ENCODE measurements at places on chromosomes 12 and 14.

- no peak for DNase-seq
These were observed 6.1 kb downstream of the KRT4 start for GRCh38 chr12:52807544-52808470.

DNA sequence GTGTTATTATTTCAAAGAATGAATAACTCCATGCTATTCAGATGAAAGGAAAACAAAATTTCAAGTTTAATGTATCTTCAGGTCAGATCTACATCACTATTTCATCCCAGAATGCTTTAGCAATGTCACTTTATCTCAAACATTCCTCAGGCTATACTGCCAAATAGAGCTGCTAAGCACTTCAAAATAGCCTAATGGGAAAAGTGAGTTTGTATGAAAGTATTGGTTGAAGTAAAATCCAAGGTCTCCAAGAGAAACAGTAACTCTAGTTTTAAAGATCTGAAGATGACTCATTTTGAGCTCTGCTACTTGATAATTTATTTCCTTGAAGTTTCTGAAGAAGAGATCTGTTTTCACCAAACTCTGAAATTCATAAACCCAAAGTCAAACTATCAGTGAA is 466.2 kb upstream of the FOXG1 start:
- DNase-seq, result no peak

- DNase-seq, result no peak
These were observed 227.2 kb downstream of the MED13L start for GRCh38 chr12:116050275-116050674.

GRCh38 chr12:15522574-15523187 is 200.4 kb downstream of the PTPRO start:
- peak; percentile 1 for DNase-seq

GRCh38 chr14:92252323-92252722 is 70.6 kb upstream of the SLC24A4 start:
- DNase-seq, result no peak

DNA sequence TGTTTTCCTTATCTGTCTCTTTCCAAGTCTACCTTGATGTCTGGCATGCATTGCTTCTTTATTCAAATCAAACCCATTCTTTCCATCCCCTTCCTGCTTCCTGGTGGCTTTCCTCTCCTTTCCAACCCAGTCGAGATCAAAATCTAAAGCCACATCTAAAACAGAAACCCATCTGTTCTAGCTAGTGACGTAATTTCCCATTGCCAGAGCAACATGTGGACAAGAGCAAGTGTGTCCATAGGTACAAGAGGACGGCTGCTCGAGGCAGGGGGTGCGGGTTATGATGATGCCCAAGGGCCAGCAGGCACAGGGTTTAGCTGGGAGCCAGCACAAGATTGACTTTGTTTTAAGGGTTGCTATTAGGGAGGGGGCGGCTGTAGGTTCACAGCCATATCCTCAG is 7.0 kb downstream of the KRT80 start:
- DNase-seq, result no peak

GRCh38 chr12:42859612-42860011 is 270.1 kb upstream of the PRICKLE1 start:
- DNase-seq, result no peak

DNA sequence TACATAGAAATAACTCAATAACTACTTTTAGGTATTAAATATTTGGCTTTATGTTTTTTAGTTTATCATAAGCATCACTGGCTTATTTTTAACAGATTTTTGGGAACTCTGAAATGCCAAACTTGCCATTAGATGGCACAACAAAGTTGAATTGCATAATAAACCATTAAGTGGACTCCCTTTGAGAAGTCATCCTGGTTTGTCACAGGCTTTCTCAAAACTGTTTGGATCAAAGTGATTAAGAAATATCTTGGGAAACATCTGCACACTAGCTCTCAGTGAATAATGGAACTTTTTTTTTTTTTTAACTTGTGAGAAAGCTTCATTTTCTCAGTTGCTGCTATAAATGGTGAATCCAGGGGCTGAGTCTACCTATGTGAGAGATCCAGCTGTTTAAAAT is 4.3 kb downstream of the SLC16A7 start:
- DNase-seq, result no peak

GRCh38 chr14:27228053-27228452 is 630.2 kb upstream of the NOVA1 start:
- no peak for DNase-seq

DNA sequence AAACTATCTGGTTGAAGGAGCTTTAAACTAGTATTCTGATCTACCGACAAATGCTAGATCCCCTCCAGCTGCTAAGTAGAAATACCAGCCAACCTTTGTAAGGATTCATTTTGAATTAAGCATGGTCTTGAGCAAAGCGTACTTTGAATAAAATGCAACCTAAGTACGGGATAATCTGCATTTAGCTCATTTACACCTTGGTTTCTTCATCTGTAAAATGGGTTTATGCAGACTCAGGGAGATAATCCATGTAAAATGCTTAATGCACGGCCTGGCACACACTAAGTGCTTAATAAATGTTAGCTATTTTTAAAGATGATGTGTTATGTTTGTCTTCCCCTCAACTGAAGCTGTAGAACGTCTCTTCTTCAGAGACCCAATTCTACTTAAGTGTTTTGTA is 15.9 kb downstream of the EGLN3 start:
- DNase-seq, result no peak

GRCh38 chr14:54497224-54497623 is 8.4 kb upstream of the GMFB start:
- no peak for DNase-seq

DNA sequence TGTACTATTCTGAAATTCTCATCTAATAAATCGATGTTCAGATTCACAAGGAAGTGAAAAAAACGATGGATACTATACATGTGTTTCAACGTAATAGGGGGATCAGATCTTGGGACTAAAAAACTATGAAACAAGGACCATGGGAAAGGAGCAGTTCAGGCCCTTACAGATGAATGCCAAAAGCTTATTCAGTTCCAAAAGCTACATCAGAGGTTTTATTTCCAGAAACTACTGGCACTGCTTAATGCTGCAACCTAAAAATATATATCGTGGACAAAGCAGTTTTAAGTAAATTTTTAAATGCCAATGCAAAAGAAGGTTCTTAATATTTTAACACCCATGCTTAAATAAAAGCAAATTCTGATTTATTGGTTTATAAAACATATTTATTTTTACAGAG is 38.5 kb downstream of the LRIG3 start:
- no peak for DNase-seq
